RPMI7951 (cell line): ENCODE measurements at places on chromosomes 12 and 14. TPM values are rescaled to one million over a fixed set of nuclear protein-coding genes. Genes with fewer than 3 reads are reported as not detected.

DNA sequence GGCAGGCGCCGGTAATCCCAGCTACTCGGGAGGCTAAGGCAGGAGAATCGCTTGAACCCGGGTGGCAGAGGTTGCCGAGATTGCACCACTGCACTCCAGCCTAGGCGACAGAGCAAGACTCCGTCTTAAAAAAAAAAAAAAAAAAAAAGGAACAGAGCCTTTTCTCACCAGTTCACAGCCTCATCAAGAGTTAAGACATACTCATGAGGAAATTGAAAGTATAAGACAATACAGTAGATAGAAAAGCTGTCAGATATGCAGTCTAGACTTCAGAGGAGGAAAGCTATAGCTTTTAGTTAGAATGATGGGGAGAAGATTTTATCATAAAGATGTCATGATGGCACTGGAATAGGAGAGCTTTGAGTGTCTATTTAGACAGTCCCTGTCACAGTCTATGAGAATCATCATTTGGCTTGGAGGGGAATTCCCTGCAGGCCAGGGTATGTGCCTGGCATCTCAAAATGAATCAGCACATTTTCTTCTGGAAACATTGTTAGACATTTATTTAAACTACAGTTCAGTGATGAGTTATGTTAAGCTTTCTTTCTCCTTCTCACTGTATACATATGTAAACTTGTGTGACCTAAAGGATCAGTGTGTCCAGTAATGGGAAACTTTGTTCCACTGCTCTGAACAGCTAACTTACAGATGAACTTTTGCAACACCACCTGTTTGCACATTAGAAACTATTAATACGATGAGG lies 2.9 kb upstream of the RAB35 start:
- DNase-seq: peak; percentile 36

Gene SERPINA9
- total RNA-seq: not detected in 2 replicates

Gene KRT74
- total RNA-seq: not detected in 2 replicates

- no peak for DNase-seq
Measured at GRCh38 chr14:50822501-50823042, 8.4 kb downstream of the NIN start.

GRCh38 chr12:120199595-120200306 lies 1.2 kb downstream of the RPLP0 start:
- peak; percentile 71 for DNase-seq

- DNase-seq: no peak
Measured at GRCh38 chr12:82832096-82832495, 145.4 kb downstream of the TMTC2 start.

DNA sequence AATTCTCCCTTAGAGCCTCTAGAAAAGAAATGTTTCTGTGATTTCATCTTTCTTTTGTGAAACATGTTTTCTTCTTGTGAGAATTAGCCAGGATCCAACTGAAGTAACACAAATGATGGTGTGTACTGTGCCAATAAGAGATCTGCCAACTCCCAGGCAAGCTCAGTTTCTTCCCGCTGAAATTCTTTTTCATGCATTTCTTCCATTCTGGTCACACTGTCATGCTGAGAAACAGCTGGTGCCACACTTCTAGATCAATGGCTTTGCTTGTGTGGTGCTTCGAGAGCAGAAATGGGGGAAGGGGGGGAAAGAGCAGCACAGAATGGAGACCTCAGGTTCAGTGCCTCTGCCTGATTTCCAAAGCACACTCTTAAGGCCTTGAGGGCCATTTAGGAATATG lies 41.4 kb upstream of the FGF6 start:
- no peak for DNase-seq

GRCh38 chr14:103542605-103543088 lies 13.7 kb downstream of the TRMT61A start:
- peak; percentile 57 for DNase-seq

Gene TPPP2
- total RNA-seq: not detected in 2 replicates

- DNase-seq: no peak
Measured at GRCh38 chr12:114420944-114421335, 15.0 kb upstream of the TBX5 start.

DNA sequence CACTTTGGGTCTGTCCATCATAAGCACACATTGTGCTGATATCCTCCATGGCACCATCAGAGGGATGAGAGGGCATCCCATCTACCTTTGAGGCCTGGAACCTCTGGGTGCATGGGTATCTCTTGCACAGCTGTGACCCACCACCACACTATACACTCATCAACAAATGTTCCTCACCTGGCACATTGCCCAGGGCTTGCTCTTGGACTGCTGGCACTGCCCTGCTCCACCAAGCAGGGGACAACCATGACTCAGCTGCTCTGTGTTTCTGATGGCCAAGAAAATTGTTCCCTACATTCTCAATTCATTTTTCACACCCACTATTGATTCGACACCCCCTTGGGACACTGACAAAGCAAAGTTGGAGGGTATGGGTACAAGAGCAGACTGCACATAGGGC lies 155.5 kb downstream of the PTPRO start:
- no peak for DNase-seq

DNA sequence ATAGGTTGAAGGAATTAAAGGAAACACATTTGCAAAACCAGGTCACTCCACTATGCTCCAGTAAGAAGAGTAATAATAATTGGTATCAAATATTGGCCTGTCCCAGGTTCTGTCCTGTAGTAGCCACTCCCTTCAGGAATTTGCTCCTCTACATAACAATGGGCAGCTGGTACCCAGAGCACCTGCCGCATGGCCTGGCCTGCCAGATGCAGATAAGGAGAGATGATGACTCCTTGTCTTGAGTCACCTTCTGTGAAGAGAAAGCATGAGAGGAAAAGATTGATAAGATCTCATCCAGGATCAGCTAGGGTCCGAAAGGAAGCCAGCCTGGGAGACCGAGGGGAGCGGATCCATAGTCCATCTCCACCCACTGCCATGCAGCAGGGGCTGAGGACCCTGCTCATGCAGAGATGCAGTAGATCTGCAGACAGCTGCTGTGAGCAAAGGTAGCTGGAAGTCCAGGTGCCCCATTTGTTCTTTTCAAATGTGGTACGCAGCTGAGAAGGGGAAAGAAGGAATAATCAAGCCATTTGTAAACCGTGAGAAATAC lies 24.3 kb downstream of the VCPKMT start:
- DNase-seq: no peak

Gene FAM186B
- 0.29 TPM in 1 of 2 replicates, not detected in the other for total RNA-seq

Gene TAPBPL
- total RNA-seq: 15.4 and 18.9 TPM in 2 replicates

Gene RHEBL1
- 6.7 and 13.2 TPM in 2 replicates for total RNA-seq

GRCh38 chr12:98752726-98753125 lies 107.6 kb downstream of the APAF1 start:
- DNase-seq: peak; percentile 72

Gene HSPA2
- total RNA-seq: 10.0 and 11.2 TPM in 2 replicates

Gene IFNG-AS1
- total RNA-seq: not detected in 2 replicates

DNA sequence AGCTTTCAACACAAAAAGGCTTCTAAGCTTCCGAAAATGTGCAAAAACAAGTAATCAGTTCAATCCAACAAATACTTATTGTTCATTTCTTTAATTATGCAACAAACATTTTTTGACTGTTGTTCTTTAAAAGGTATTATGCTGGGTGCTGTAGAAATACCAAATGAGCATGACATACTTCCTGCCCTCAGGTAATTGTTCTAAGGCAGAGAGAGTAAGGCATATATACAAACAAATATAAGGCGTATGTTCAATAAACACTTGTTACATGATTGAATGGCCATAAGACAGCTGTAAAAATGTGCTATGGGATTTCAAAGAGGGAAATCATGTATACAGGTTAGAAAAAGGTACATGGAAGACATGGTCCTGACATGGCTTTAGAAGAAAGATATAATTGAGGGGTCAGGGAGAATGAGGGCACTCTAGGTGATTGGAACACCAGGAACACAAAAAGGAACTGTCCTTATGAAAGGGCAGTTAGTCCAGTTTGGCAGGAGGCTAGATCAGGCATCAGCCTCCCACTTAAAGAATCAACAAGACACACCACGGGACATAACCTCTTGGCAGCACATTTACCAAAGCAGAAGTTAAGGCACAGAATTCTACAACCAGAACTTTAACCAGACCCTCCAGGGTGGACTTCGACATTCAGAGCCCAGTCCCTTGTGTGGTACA lies 135.8 kb upstream of the SCAF11 start:
- DNase-seq: no peak

Gene GPRC5A
- total RNA-seq: 4.7 and 5.1 TPM in 2 replicates

Gene POC1B
- 10.7 and 19.9 TPM in 2 replicates for total RNA-seq

DNA sequence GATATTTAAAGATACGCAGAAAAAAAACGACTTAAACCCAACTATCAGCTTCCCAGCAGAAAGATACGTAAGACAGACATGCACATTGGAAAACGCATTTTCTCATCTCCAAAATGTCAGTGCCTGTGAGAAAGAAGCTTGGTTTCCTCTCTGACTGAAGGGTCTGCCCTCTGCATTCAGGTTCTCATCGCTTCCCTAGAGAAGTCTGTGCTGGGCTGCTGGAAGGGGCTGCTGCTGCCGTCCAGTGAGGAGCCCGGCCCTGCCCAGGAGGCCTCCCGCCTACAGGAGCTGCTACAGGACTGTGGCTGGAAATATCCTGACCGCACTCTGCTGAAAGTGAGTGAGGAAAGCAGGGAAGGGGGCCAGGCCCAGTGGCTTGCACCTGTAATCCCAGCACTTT lies 4.7 kb upstream of the PFDN5 start:
- DNase-seq: no peak

- DNase-seq: no peak
Measured at GRCh38 chr12:68806488-68807237, 1.3 kb upstream of the MDM2 start.

GRCh38 chr12:107159384-107159900 lies 66.1 kb upstream of the CRY1 start:
- DNase-seq: no peak

DNA sequence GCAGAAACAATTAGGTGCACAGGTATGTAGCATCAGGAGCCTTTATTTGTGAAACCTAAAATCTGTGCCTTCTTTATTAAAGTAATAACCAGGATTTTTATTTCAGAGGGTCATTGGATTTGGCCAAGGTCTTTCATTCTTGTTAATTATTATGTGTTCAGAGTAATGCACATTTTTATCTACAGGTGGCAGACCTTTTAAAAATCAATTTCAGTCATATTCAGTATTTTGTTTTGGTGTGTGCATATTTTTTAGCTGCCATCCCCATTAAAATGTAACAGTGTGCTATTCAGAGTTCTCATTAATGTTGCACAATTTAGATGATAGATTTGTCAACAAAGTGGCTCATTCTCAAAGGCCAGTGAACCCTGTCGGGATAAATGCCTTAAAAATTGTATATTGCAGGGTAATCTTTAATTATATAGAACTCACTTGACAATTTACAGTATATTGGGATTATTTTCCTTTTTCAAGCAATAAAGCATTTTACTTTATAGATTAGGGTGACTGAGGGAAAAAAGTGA lies 319.3 kb upstream of the SOX5 start:
- DNase-seq: no peak

Gene RASAL1
- not detected in 2 replicates for total RNA-seq

GRCh38 chr14:87139299-87139698 lies 853.7 kb downstream of the GALC start:
- DNase-seq: no peak
